HL-60 (cell line): ENCODE measurements at places on chromosomes 16 and 17.

GRCh38 chr16:89040391-89040790 is 53.3 kb upstream of the ACSF3 start:
- DNase-seq, result no peak

DNA sequence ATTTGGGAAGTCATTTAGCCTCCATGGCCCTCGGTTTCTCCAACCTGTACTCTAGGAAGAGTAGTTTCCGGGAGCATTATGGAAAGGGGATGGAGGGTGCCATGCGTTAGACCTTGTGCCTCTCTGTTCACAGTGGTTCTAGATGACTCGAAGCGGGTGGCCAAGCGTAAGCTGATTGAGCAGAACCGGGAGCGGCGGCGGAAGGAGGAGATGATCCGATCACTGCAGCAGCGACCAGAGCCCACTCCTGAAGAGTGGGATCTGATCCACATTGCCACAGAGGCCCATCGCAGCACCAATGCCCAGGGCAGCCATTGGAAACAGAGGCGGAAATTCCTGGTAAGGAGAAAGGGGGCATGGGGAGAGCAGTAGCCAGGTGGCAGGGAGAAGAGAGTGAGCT is 15.9 kb downstream of the NR1D1 start:
- DNase-seq, result no peak

DNA sequence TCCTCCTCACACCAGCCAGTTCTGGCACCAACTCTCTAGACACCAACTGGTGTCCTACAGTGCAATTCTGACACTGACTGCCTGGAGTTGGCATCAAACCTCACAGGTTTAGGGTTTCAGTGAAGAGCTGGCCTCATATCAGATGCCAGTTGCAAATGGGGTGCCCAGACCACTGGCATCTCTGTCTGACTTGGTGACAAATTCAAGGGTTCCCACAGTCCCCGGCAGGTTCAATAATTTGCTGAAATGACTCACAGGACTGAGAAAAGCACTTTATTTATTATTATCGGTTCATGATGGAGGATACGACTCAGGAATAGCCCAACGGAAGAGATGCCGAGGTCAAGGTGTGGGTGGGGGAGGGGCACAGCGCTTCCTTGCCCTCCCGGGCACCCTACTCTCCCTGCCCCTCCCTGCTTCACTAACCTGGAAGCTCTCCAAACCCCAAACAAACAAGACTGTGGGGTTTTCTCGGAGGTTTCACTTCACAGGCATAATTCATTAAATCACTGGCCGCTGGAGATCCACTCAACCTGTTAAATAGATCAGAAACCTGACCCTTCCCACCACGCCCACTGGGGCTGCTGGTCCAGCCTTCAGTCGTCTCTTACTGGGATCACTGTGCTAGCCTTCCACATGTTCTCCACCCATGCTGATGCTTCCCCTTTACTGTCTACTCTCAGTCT is 1.7 kb upstream of the NLRP1 start:
- no peak for DNase-seq

- no peak for DNase-seq
Observed at GRCh38 chr16:29683543-29684090, 4.6 kb downstream of the QPRT start.

DNA sequence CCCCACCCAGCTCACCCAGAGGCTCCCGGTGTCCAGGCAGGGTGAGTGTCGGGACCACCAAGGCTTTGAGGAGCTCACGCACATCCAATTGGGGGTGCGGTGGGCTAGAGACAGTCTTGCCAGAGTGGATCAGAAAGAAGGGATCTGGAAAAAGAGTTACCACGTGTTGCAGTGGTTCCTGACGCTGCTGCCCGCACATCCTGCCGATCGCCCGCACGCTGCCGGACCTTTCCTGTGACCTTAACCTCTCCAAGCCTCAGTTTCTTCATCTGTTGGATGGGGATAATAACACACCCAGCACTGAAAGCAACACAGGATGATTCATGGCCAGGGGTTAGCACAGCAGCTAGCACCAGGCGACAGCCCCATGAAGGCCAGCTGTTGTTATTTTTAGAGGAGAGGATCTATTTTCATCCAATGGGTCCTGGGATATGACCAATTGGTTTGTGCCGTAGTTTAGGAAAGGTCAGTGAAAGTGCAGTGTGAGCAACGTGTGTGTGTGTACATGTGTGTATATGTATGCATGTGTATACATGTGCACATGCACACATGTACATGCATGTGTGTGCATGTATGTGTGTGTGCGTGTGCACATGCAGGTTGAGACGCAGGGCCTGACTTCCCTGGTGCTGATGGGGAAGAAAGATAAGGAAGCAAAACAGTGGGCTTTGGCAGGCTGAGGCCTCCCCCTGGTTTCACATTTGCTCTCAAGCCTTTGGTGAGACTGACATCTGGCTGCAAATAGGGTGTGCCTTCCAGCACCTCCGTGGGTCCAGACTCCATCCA is 2.5 kb downstream of the ITGAX start:
- no peak for DNase-seq

- no peak for DNase-seq
Observed at GRCh38 chr16:14020141-14020540, 51.0 kb upstream of the MRTFB start.

GRCh38 chr17:59093702-59094231 is 12.9 kb downstream of the TRIM37 start:
- DNase-seq, result no peak

DNA sequence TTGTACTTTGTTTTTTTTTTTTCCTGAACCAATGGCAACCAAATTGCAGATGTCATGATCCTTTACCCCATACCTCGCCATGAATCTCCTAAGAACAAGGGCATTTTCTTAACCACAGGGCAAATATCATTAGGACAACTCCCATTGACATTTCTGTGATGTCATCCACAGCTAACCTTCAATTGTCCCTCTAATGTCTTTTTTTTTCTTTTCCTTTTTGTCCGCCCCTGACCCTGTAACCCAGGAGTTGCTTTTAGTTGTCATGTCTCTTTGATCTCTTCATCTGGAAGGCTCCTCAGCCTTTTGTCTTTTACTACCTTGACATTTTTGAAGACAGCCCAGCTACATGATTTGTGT is 410 bp upstream of the NAGPA start:
- DNase-seq, result no peak

DNA sequence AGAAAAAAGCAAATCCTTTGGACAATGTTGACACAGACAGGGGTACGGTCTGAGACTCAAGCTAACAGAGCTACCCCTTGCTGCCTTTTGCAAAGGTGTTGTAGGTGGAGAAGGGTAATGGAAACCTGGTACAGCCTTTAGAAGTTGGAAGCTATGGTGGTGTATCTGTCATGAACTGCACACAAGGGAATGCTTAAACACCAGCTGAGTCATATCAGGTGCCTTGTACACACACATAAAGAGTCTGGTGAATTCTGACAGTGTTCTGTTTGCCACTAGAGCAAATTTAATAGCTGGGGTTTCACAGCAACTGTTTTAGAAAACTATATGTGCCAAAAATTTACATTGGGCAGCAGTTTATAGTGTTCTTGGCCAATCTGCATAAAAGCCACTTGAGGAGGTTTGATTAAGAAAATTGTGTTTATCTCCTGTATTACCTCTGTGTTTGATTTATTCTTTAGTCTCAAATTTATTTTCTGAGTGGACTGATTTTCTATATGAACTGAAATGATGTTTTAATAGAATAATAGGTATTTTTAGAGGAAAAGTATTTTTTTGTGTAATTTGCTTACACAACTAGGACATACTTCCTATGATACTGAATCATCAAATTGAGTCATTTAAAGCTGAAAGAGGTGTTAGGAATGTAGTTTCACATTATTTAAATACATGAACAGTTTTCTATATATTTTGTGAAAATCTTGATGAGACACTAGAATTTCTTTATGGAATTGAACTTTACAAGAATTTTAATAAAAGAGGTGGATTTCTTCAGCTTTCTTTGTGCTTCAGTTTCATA is 136.9 kb downstream of the MAP2K6 start:
- no peak for DNase-seq

DNA sequence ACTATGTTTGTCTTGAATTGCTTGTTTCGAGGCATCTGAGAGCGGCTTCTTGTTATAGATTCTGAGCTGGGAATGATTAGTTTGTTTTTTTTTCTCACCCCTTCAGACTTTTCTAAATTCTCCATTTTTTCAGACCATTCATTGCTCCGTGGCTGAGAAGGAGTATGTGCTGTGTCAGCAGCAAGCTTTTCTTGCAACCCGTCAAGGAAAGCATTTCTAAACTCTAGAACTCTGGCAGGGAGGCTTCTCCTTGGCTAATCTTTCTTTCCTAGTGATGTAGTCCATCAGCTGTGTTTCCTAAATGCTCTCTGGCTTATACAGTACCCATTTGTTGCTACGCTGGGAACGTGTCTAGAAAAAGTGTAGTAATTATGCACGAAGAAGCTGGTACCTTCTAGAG is 133.5 kb downstream of the FTO start:
- DNase-seq, result no peak

DNA sequence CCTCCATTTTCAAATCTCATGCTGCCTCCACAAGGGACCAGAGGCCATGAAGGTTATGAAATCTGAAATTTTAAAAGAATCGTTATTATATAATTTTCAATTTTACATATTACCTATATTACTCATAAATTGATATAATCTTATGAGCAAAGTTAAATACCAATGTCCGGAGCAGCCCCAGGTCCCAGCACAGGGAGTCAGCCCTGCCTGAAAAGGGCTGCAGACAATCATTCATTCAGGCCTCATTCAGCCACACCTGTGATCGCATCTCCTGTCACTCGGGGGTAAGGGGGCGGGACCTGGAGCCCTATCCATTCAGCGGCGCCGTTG is 172.5 kb downstream of the AHSP start:
- no peak for DNase-seq

DNA sequence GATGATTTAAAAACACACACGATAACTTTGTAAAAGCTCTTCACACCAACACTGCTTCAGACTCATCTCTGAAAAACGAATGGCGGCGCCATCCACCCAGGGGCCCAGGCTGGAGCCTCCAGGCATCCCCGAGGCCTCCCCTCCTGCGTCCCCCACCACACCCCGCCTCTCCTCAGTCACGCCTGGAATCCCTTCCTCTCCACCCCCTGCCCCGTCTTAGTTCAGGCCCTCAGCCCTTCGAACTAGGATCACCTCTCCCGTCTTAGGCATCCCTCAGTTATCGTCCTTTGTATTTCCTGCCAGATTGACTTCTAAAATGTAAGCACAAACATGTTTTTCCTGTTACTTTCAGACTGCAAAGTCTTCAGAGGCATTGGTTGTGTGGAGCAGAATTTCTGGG is 58.3 kb downstream of the NDEL1 start:
- no peak for DNase-seq

GRCh38 chr17:5023588-5024147 is 11.6 kb downstream of the SLC52A1 start:
- no peak for DNase-seq

- no peak for DNase-seq
Observed at GRCh38 chr17:29257756-29258155, 11.1 kb downstream of the CRYBA1 start.

- no peak for DNase-seq
Observed at GRCh38 chr16:35370617-35371016, 1911.2 kb downstream of the TP53TG3F start.

DNA sequence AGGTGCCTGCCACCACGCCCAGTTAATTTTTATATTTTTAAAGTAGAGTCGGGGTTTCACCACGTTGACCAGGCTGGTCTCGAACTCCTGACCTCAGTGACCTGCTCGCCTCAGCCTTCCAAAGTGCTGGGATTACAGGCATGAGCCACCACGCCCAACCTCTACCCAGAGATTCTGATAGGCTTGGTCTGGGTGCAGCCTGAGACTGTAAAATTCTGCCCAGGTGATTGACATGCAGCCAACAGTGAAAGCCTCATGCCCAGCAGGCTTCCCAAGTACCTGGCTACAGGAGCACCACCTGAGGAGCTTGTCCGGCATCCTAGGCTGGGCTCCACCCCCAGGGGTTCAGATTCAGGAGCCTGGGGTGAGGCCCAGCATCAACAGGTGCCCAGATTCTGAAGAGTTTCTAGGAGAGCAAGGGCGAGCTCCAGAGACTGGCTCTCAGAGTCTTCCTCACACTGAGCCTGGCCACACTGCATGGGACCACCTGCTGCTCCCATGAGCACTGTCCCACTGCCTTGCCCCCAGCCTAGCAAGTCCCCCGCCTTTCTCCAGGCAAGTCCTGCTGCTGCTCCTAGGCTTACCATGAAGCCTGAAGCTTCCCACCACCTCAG is 16.6 kb downstream of the ZNF385C start:
- DNase-seq, result no peak

GRCh38 chr17:62617894-62618472 is 9.5 kb upstream of the MRC2 start:
- no peak for DNase-seq

- no peak for DNase-seq
Observed at GRCh38 chr16:23232806-23233205, 50.3 kb downstream of the SCNN1G start.

GRCh38 chr16:88999457-89000206 is 22.6 kb upstream of the CBFA2T3 start:
- no peak for DNase-seq

DNA sequence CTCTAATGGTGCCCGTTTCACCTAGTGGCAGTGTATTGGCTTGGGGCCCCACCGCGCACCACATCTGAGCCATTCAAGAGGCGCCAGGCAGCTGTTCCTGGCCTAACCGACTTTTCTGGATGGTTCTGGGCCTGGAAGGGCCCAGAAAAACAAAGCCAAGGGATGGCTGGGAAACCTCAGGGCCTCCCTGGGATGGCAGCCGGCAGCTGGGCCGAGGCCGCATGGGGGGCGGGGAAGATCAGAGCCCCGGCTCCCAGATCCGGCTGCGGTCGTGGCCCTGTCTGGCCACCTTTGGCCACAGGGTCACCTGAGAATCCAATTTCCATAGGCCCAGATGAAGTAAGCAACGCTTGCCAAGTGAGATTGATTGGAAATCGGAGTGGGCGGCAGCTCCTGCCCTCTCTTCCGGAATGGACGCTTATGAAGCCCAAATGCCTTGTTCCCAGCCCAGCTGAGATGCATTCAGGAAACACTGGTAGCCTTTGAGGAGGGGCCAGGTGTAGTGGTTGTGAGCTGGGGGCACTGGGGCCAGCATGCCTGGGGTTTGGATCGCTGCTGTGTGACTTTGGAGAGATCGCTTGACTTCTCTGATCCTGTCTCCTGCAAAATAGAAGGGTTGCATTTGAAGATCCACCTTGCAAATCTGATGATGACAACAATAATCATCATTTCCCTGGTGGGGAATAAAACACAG is 163.8 kb upstream of the GSE1 start:
- no peak for DNase-seq

- no peak for DNase-seq
Observed at GRCh38 chr16:57607676-57608461, 20.6 kb upstream of the ADGRG1 start.

GRCh38 chr16:4904108-4904941 is 32.6 kb downstream of the PPL start:
- DNase-seq, result no peak

- DNase-seq, result no peak
Observed at GRCh38 chr16:73385696-73386095, 337.8 kb upstream of the ZFHX3 start.

- DNase-seq, result no peak
Observed at GRCh38 chr16:10754941-10755340, 11.3 kb downstream of the NUBP1 start.

DNA sequence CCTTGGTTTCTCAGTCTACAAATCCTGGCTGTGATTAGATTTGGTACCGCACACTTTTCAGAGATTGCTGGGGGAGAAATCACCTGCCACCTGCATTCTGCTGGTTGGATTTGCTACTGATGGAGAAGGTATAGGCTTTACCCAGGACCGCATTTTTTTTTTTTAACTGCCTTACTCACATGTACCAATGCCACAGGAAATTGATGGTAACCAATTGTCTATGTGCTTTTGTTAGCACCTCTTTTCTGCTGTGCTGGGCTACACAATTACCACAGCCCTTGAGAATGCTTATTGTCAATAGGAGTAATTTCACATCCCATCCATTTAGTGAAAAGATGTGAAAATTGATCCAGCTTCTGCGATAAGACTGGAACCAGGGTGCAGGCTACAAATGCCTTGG is 74.4 kb upstream of the TANC2 start:
- no peak for DNase-seq
